Nucleus accumbens (tissue), 56 donors: ENCODE measurements at places on chromosomes 2 and 18.

GRCh38 chr2:221005338-221005737 is 566.8 kb downstream of the EPHA4 start:
- DNase-seq: no peak

GRCh38 chr2:159620796-159621195 is 4.4 kb upstream of the BAZ2B start:
- DNase-seq: no peak

DNA sequence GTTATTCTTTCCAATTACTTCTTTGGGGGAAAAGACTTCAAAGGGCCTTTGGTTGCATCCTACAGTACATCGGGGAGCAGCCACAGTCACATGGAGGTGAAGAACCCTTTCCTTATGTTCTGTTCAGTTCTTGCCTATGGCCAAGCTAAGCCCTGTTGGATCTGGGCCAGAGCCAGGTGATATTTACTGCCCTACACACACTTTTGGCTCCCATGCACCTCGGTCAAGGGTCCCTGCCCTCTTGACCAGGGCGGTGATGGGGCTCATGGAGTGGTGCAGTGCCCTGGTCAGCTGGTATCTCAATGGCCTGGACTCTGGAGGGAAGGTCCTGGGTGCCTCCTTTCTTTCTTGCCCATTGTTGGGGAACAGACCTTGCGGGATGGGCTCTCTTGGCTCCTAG is 98.7 kb downstream of the VAPA start:
- no peak for DNase-seq

DNA sequence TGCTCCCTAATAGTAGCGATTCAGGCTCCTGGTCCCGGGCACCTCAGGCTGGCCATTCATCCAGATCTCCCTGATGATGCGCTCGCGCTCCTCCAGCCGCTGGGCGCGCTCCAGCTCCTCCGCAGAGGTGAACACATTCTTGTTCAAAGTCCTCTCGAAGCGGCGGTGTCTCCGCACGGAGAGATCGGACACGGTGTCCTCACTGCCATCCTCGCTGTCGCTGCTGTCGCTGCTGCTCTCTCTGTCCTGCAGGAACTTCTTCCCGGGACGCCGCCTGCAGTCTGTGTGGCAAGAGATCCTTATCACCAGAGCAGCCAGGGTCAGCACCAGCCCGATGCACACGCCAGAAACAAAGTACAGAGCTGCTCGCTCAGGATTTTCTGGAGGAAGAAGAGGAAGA is 67.5 kb downstream of the EVA1A start:
- no peak for DNase-seq

GRCh38 chr2:33168922-33169321 is 222.2 kb downstream of the LTBP1 start:
- DNase-seq: no peak
